ENCODE measurements at places on chromosomes 13 and 19. TPM values are rescaled to one million over a fixed set of nuclear protein-coding genes. Genes with fewer than 3 reads are reported as not detected.

DNA sequence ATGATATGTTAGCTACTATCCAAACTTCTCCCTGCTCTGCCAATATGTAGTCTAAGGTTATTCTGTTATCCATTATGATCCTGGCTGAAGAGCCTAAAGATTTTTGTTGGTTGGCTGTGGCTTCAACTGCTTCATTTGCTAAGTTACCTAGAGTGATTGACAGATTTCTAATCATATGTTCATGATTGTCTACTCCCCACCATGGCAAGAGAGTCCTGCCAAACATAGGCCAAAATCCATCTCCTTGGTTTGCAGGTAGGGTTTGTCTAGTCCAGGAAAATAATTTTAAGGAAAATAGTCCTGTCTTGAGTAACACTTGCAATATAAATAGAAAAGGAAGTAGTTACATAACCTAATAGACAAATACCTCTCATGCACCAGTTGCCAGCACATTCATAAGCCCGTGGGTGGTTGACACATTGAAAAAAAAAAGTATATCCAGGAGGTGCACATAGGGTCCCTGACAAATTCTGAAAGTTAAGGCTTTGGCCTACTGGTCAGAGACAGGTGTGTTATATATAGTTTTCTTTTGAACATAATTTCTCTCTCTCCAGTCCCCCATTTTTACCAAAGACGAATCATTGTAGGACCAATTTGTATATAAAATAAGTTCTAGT lies 5.4 kb upstream of the CBY2 start:
- H3K36me3 ChIP-seq, result no peaks in the 10 kb centered on the region
- H3K4me1 ChIP-seq, result no peaks in the 10 kb centered on the region
- H3K4me3 ChIP-seq, result no peak overlapping the region
- DNase-seq, result no peak

DNA sequence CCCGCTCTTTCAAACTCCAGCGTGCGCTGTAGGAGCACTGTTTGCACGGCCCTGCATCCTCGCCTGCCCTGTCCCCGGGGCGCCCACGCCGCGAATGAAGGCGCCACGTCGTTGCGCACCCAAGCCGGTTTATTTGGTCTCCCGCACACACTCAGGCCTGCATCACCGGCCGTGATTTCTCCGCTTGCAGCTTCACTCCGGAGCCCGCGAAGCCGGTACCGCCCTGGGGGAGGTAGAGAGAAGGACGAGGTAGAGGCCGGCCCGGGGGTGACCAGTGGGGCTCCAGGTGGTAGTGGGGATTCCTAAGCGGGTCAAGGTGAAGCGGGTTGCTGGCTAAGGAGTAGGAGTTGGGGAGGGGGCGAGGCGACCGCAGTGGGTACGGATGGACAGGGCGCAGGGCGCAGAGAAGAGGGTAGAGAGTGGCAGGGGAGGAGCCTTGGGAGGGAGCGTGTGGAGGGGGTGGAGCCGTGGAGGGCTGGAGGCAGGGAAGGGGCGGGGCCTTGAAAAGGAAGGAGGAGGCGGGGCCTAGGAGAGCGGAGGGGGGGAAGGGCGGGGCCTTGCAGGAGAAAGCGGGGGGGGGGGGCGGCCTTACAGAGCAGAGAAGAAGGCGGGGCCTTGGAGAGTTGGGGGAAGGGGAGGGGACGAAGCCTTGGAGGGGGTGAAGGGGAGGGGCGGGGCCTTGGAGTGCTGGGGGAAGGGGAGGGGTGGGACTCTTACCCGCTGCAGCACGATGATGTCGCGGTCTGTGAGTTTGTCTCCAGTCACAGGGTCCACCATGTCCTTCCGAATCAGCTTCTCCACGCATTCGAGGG lies 24.6 kb downstream of the NOSIP start:
- H3K4me1 ChIP-seq, result peaks cover 15% of the 10 kb centered on the region
- no peak overlapping the region for H3K27ac ChIP-seq
- peaks cover 26% of the 10 kb centered on the region for H3K36me3 ChIP-seq
- no peaks in the 10 kb centered on the region for H3K27me3 ChIP-seq
- no peak overlapping the region for H3K4me3 ChIP-seq

DNA sequence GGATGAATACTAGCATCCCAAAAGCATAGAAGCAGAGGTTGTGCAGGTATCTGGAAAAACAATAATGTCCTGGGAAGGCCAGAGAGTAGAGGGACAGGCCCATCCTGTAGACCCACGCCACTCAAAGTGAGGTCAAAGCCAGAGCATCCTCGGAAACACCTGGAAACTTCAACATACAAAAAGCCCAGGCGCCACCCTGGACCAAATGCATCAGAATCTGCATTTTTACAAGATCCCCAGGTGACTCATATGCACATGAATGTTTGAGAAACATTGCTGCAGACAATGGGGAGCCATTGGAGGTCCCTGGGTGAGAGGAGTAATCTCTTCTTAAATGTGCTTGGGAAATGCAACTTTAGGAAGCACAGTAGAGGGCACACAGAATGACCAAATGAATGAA lies 684.1 kb downstream of the DIAPH3 start:
- H3K4me1 ChIP-seq, result no peaks in the 10 kb centered on the region
- DNase-seq, result no peak
- no peaks in the 10 kb centered on the region for H3K36me3 ChIP-seq
- no peaks in the 10 kb centered on the region for H3K27me3 ChIP-seq
- H3K27ac ChIP-seq, result no peak overlapping the region

GRCh38 chr19:1473085-1473851 lies 5.7 kb downstream of the C19orf25 start:
- peaks cover 25% of the 10 kb centered on the region for H3K27me3 ChIP-seq
- H3K4me1 ChIP-seq, result peaks cover 18% of the 10 kb centered on the region
- no peak overlapping the region for H3K4me3 ChIP-seq
- no peak overlapping the region for H3K27ac ChIP-seq

- no peak overlapping the region for H3K27ac ChIP-seq
- no peak overlapping the region for H3K4me3 ChIP-seq
- H3K27me3 ChIP-seq, result peaks cover 23% of the 10 kb centered on the region
- no peaks in the 10 kb centered on the region for H3K36me3 ChIP-seq
- DNase-seq, result no peak
These were observed 1.4 kb downstream of the ZNF536 start for GRCh38 chr19:30373593-30373992.

- DNase-seq, result no peak
- H3K4me3 ChIP-seq, result no peak overlapping the region
- no peaks in the 10 kb centered on the region for H3K4me1 ChIP-seq
These were observed 4.6 kb upstream of the MUC16 start for GRCh38 chr19:9014803-9015202.

- H3K4me1 ChIP-seq, result peaks cover 3% of the 10 kb centered on the region
- H3K4me3 ChIP-seq, result no peak overlapping the region
- no peak for DNase-seq
- H3K36me3 ChIP-seq, result no peaks in the 10 kb centered on the region
- no peaks in the 10 kb centered on the region for H3K27me3 ChIP-seq
These were observed 37.9 kb downstream of the N4BP2L1 start for GRCh38 chr13:32390048-32390447.

- no peaks in the 10 kb centered on the region for H3K36me3 ChIP-seq
- no peaks in the 10 kb centered on the region for H3K27me3 ChIP-seq
- DNase-seq, result no peak
- no peak overlapping the region for H3K4me3 ChIP-seq
These were observed 61.8 kb downstream of the ZNF723 start for GRCh38 chr19:22893855-22894270.

DNA sequence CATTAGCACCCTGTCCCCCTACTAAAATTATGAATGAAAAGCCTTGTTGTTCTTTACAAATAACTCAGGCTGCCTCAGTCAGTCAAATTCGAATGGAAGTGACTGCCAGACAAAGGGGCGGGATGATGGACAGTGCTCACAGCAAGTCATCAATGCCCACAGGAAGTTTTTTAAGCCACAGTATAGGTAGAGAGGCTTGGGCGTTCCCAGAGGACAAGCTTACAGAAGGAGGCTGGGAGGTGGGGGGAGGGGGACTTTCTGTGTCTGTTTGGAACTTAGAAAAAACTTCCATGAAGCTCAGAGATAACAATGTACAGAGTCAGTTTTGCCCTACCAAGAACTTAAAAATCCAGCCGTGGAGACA lies 18.5 kb upstream of the SPRY2 start:
- no peak for DNase-seq
- H3K27ac ChIP-seq, result no peak overlapping the region
- no peaks in the 10 kb centered on the region for H3K27me3 ChIP-seq
- H3K4me3 ChIP-seq, result no peak overlapping the region

- H3K27ac ChIP-seq, result no peak overlapping the region
- no peak for DNase-seq
- peaks cover 4% of the 10 kb centered on the region for H3K36me3 ChIP-seq
- H3K4me3 ChIP-seq, result no peak overlapping the region
These were observed 21.7 kb downstream of the SIPA1L3 start for GRCh38 chr19:37928527-37929286.

DNA sequence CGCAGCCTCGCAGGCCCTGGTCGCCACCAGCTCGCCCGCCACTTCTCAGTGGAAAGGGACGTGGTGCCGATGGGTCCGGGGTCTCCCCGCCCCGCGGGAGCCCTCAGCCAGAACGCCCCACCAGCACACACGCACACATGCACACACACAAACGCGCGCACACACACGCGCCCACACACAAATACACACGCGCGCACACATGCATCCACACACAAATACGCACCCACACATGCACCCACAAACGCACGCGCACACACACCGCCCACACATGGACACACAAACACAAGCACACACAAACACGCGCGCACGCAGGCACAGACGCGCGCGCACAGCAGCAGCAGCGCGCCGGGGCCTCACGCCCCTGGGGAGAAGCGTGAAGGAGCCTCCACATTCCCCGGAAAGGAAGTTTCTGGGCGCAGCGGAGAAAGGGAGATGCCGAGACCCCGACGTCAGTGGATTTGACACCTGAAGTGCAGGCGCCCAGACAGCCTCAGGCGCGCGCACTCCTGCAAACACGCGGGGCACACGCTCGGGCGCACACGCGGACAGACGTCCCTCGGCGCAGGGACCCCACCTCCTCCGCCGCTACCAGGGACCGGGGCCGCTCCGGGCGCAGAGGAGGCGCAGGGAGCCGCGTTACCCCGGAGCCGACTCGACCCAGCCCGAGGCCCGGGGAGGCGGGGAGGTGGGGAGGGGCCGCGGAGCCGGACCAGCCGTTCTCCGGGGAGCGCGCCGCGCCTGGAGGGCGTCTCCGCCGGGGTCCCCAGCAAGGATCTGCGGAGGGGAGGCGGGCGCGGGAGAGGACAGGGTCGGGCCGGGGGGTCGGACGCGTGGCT lies 622 bp downstream of the RASA3 start:
- no peak for DNase-seq
- peak overlapping the region; percentile 78 for H3K4me3 ChIP-seq
- no peaks in the 10 kb centered on the region for H3K27me3 ChIP-seq
- H3K27ac ChIP-seq, result no peak overlapping the region
- H3K4me1 ChIP-seq, result peaks cover 13% of the 10 kb centered on the region

- no peaks in the 10 kb centered on the region for H3K36me3 ChIP-seq
- no peaks in the 10 kb centered on the region for H3K27me3 ChIP-seq
- no peak overlapping the region for H3K4me3 ChIP-seq
- peaks cover 13% of the 10 kb centered on the region for H3K4me1 ChIP-seq
- no peak overlapping the region for H3K27ac ChIP-seq
- DNase-seq, result no peak
These were observed 4.7 kb upstream of the B3GNT3 start for GRCh38 chr19:17790059-17790780.

DNA sequence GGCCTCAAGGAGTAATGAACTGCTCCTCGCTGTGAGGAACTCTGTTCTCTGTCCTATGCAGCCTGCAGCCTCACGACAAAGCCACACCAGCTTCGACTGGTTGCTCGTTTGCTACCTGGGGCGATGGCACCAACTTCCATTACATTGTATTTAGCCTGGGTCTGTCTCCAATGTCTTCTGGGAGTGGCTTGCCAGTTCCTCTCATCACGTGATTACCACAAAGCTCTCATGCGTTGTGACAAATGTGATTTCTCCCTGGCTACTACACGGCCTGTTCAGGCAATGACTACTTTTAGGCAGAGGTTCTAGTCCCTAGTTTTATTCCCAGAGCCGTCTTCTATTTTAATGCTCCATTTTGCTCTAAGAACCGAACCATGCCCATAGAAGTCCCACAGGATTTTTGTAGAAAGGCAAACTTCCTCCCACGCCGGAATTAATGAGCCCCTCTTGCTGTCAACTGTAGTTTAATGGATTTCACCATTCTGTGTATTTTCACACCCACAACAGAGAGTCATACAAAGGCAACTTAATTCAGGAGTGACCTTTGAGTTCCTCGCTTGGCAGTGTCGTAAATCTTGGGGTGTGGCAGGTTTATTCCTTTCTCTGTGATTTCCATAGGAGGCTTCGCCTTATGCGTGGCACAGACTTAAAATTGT lies 351.9 kb downstream of the EFNB2 start:
- DNase-seq, result no peak
- no peaks in the 10 kb centered on the region for H3K36me3 ChIP-seq
- no peak overlapping the region for H3K27ac ChIP-seq

DNA sequence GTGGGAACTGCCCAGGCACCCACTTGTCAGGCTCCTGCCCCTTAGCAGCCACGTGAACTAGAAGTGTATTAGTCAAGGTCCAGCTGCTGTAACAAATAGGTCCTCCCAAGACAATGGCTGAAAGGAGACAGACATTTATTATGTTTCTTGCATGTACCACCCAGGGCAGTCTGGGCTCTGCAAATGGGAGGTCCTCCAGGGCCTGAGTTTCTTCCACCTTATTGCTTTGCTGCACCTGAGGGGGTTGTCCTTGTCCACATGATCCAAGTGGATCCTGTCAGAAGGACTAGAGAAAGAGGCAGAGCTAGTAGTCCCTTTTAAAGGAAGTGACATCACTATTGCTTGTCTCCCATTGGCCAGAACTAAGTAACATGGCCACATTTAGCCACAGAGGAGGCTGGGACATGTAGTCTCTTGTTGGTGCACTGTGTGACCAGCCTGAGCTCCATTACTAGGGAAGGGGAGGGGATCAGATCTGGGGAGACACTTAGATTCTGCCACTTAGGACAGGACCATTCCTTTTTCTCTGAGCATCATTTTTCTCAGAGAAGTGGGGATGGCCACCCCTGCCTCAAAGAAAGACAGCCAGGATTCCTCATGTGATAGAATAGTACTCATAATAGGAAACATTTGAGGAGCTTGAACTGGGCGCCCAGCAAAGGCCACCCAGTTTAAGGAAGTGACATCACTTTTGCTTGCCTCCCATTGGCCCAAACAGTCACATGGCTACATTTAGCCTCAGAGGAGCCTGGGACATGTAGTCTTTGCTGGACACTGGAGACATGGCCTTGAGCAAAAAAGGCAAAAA lies 15.1 kb downstream of the CC2D1A start:
- H3K27ac ChIP-seq, result no peak overlapping the region
- no peaks in the 10 kb centered on the region for H3K27me3 ChIP-seq
- peaks cover 22% of the 10 kb centered on the region for H3K36me3 ChIP-seq

- no peaks in the 10 kb centered on the region for H3K27me3 ChIP-seq
- no peak overlapping the region for H3K4me3 ChIP-seq
- H3K36me3 ChIP-seq, result no peaks in the 10 kb centered on the region
- DNase-seq, result no peak
- H3K27ac ChIP-seq, result no peak overlapping the region
- H3K4me1 ChIP-seq, result no peaks in the 10 kb centered on the region
These were observed 42.6 kb downstream of the ZNF146 start for GRCh38 chr19:36257520-36257876.

PGLYRP1 gene
- polyA plus RNA-seq, result not detected

EXOC3L2 gene
- polyA plus RNA-seq, result 0.09 TPM

S1PR4 gene
- 0.14 TPM for polyA plus RNA-seq

MBD3L4 gene
- not detected for polyA plus RNA-seq

ZNF132 gene
- polyA plus RNA-seq, result 2.1 TPM

Measured in keratinocyte (primary cell).